Activated CD8-positive, alpha-beta memory T cell treated with anti-CD3 and anti-CD28 coated beads for 1 hour (primary cell): ENCODE measurements at places on chromosomes 6 and 20.

DNA sequence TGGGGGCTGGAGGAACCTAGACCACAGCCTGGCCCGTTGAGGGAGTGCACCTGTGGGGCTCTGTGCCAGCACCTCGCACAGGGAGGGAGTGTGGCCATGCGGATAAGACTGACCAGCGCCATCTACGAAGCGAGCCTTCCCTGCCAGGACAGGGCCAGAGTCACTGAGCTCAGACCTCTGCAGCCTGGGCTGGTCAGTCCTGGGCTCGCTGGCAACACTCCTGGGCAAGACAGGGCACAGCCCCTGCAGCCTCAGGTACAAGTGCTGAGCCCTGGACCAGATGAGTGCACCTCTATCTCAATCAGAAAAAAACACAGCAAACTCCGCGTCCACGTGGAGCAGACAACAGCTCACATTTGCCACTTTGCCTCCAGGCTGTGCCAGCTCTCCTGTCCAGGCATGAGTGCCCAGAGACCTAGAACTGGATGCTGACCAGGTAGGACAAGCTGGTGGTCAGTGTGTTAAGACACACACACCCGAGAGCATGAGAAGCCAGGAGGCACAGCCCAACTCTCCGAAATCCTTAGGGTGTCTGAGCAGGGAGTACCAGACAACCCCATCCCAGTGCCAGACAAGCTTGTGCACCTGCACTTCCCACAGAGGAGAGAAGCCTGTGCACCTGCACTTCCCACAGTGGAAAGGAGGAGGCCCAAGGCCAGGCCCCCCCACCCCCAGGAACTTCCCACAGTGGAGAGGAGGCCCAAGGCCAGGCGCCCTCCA lies 4.9 kb downstream of the ARFRP1 start:
- DNase-seq, result no peak

DNA sequence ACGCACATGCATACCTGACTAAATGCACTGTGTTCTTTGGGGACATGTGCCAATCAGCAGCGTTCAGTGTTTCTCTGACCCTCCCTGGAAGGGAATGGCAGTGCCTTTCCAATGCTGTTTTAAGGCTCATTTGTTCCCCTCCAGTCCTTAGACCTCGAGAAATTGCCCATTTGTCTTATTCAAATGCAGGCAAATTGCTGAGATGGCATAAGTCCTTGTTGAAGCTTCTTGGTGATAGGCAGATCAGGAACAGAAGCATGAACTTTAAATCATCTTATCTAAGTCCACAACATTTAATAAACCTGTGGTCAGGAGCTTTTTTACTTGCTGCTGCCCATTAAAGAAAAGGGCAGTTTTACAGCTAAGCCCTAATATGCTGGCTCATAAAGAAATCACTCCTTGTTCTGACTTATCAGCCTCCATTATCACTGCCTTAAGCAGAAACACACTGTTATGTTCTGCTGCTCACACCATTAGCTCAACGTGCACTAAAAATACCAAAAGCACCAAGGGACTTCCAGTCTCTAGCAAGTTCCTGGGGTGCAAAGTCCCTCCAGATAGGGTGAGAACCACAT lies 112.9 kb upstream of the LRFN2 start:
- no peak for DNase-seq

DNA sequence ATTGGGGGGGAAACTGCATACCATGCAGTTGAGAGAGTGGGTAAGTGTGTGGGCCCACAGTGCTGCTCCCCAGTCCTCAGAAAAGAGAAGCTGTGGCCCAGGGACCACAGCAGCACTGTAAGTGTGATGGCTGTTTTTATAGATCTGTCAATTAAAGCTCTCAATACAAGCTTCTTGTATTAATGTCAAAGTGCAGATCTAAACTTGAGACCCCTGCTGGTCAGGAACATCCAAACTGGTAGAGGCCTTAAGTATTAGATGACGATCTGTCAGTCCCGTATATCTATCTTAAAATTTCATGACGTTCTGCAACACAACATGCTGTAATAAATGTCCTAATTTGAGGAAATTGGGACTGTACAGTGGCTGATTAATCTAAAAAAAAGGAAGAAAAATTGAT lies 74.8 kb downstream of the TULP4 start:
- no peak for DNase-seq

DNA sequence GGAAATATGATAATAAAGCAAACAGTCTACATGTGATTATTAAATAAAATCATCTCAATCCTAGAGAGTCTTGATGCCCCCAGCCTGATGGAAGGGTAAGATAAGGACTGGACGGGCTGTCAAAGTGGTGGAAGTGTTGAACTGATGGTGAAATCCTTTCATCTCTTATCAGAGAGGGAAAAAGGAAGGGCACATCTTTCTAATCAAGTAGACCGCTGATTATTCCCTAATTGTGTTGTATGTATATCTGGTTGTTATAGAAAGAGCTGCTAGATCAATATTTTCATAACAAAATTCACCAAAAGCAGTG lies 184.5 kb downstream of the PDE7B start:
- DNase-seq, result no peak

DNA sequence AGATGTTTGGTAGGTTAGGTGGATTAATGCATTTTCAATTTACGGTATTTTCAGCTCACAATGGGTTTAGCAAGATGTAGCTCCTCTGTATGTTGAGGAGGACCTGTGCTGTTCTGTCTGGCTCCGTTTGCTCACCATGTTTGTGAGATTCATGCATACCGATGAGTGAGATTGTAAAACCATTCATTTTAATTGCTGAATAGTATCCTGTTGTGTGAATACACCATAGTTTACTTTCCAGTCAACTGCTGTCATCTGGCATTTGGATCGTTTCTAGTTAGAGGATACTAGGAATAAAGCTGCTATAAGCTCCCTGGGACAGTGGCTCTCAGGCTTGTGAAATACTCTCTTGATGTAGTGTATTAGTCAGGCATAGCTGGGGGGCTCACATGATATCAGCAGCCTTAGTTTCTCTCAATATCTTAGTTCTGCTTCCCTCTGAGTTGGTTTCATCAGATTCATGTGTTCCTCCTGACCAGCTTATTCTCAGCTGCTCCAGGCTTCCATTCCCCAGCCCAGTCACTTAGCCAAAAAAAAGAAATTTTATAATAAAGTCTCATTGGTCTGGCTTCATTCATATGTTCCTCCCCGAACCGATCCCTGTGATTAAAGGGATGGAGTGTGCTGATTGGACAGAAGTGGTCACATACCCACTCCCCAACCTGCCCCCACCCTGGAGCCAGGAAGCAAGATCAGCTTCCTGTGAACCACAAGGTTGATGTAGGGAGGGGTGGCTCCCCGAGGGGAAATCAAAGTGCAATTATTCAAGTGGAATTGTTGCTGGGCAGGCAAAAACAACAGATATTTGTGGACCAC lies 10.9 kb upstream of the B4GALT5 start:
- no peak for DNase-seq

DNA sequence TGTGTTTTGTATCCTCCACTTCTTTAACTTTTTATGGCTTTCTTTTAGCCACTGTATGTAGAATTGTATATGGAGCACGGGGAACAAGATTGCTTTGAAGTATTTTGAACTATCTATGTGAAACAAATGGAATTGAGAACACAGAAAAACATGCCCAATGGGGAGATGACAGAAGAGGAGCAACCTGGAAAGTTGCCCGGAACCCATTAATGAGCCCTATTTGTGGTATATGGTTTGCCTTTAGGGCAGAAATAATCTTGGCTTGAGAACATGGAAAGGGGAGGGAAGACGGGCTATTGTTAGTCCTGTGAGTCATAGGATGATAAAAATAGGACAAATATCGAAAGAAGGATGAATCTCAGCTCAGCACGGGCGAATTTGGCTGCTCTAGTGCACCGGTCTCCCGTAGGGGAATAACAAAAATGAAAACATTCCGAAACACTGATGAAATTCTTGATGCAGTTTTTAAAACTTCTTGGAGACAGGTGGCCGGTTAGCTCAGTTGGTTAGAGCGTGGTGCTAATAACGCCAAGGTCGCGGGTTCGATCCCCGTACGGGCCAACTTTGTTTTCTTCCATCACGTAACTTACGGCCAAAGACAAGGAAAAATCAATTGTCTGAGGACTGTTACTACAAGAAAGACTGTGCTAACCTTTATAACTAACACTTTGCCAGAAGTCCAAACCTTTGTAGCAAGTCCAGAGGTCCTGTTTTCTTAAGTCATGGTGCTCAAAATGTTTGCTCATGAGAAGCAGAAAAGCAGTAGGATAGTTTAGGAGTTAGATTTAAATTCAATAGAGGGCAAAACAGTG lies 15.7 kb downstream of the HMGN4 start:
- peak; percentile 55 for DNase-seq

- no peak for DNase-seq
Measured at GRCh38 chr6:162618448-162619002, 109.0 kb downstream of the PRKN start.

DNA sequence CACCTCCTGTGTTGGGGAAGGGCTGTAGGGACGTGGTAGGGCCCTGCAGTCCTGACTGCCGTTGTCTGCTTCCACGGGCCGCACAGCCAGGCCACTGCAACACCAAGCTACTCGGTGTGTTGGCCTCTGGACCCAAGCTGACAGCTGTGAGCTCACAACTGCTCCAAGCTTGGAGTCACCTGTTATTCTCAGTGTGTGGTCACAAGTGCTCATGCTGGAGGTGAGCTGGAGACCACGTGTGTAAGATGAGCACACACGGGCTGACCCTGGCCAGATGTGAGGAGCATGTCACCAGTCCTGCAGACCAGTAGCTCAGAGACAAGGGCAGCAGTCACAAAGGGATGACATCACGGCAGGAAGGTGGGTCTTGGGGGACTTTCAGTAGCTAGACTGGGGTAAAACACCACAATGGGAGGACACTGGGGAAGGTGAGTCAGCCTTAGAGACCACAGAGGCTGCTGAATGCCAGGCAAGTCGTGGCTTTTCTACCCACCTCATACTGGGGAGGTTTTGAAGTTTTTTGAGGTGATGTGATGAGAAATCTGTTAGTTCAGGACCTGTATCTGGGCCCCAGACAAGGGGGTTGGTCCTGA lies 87.3 kb downstream of the FAM120B start:
- DNase-seq, result no peak

DNA sequence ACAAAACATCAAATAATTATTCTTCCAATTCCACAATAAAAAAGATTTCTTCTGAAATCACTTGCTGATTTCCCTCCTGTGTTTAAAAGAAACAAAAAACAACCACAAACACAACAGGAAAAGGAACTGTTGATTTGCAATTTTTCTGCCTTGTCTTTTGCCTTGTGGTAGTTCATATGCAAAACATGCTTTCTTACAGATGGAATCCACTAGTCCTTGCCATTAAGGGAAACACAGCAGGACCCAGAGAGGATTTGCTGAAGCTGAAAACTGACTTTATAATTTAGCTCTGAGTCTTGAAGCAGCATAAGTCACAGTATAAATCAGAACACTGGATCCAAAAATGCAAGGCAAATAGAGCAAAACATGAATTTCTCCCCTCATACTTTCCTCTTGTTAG lies 328.8 kb downstream of the PHF3 start:
- DNase-seq, result no peak

DNA sequence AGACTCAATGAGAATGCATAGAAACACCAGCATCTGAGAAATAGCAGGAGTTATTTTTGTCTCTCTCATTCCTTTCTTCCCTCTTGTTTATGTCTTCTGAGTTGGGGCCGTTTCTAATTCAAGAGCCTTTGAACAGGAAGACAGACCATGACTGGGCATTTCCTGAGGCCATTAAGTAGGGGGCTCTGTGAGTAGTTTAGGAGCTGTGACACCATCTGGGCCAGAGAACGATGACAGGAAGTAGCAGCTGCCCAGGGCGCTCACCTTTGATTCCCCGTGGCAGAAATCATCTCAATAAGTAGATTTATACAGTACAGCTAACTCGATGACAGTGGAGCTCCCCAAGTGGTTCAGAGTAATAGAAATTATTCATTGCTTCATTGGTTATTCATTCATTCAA lies 298.4 kb upstream of the PLN start:
- DNase-seq, result no peak

DNA sequence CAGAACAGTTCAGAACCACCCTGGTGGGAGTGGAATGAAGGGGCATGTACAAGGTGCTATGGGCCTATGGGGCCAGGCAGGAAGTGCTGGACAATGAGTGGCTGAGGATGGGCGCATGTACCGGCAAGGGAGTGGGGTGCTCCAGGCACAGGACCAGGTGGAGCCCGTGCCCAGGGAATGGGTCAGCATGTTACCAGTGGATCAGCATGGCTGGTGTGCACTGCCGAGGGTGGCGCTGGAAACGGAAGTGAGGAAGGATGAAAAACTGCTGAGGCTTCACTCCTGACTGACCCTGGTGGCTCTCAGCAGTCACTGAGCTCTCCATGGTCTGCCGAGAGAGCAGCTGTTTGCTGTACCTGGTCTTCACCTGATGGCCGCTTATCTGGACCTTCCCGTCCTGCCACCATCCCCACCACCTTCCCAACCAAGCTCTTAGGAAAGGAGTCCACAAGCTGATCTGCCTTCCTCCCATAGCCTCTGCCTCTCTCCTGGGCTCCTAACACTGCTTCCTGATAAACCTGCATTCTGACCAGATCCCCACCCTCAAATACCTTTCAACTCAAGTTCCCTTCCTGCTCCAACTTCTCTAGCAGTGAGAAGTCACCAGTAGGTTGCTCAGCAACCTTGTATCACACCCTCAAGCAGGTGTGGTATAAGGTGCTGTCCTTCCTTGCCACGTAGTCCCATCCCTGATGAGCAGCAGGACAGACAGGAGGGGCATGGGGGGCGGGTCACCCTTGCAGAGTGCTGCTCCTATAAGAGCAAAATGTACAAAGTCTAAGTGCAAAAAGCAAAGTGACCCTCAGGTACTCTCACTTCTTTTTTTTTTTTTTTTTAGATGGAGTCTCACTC lies 7.1 kb downstream of the UQCC2 start:
- no peak for DNase-seq

GRCh38 chr20:50601511-50602431 lies 89.6 kb downstream of the RIPOR3 start:
- DNase-seq, result no peak

GRCh38 chr6:113011389-113011788 lies 664.3 kb downstream of the RFPL4B start:
- no peak for DNase-seq

DNA sequence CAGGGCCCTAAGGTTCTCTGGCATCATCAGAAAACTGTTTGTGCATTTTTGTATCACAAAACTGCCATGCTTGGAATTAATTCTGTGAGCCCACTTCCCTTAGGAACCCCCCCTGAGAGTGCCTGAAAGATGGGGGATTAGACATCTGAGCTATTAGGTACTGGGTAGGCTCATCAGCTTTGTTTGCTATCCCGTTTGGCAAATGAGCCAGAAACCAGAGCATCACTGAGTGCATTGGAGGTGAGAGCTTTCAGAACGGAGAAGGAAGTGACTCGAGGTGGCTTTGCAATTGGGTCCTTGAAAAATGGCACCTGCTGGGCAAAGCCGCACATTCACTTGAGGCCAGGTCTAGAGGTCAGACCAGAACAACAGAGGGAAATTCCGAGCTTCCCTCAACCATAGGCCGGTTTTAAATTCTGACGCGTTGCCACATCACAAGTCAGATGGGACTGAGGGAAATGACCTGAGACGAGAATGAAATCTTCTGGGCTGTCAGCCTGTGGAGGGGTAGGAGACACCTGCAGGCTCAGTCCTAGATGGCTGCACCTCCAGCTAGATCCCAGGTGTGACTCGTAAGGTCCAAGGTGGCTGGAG lies 8.4 kb upstream of the GLP1R start:
- DNase-seq, result no peak

- no peak for DNase-seq
Measured at GRCh38 chr6:67501755-67502154, 1133.3 kb upstream of the ADGRB3 start.

GRCh38 chr6:30837870-30838269 lies 46.4 kb upstream of the DDR1 start:
- no peak for DNase-seq

GRCh38 chr20:20102716-20103258 lies 50.5 kb downstream of the CFAP61 start:
- DNase-seq, result no peak
